NCI-H1105 (cell line): ENCODE measurements at places on chromosomes 2 and 18.
A peak's percentile ranks its signal among the peaks of the same experiment; 100 is the strongest.

GRCh38 chr18:58152216-58152615 is 108.2 kb downstream of the NEDD4L start:
- DNase-seq = no peak

DNA sequence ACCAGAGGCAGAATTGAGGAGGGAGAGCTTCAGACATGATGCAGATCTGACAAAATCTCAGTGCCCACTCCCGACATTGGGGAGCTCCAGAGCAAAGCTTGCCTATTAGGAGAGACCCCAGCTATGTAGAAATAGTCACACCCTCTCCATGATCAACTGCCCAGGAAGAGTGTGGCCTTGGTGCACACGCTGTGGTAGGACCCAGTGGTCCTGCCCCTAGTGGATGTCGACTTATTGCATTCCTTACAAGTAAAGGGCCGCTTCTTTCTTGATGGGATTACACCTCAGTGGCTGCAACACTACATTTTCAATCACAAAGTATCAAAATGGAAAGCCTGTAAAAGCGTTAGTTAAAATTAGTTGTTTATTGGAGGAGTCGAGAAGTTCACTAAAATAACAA is 64.2 kb downstream of the VRK2 start:
- DNase-seq = no peak

- peak; percentile 6 for DNase-seq
Measured at GRCh38 chr2:205198140-205198525, 484.2 kb upstream of the NRP2 start.

DNA sequence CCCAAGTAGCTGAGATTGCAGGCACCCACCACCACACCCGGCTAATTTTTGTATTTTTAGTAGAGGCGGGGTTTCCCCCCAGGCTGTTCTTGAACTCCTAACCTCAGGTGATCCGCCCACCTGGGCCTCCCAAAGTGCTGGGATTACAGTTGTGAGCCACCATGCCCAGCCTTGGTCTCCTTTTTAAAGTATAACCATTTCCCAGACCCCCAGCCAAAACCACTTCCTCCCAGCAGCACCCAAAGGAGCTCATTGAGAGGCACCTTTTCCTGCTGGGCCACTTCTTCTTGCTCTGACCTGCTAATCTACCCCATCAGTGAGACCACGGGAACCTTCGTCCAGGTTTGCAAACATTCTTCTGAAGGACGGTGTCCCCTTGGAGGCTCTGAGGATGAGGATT is 69.9 kb downstream of the INPP5D start:
- no peak for DNase-seq

GRCh38 chr2:238908960-238909951 is 61.4 kb downstream of the TWIST2 start:
- no peak for DNase-seq

DNA sequence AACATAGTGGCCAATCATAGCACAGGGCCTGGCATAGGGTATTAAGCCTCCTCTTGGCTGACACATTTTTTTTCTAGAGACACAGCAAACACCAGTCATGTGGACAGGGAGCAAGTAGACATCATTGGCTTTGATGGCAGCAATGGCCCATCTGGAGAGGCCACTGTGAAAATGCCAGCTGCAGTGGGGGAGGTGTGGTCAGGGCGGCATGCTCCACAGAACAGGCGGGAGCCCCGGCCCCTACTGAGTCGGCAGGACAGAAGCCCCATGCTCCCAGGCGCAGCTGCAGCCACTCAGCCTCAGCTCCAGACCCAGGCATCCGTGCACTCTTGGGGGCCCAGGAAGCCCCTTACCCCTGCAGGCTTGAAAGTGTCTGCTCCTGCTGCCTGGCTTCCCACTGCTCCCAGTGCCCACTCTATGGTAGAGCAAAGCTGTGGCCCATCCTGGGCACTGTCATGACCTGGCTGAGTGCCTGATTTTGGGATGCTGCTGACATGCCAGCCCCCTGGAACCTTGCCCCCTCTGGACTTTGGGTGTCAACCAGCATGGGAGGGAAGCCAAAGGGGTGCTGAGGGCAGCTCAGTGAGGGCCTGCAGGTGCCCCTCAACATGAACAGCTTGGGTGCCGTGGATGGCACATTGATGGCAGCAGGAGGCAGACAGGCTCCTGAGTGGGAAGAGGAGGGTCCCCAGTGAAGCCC is 23.3 kb upstream of the UBE2F start:
- DNase-seq = no peak

DNA sequence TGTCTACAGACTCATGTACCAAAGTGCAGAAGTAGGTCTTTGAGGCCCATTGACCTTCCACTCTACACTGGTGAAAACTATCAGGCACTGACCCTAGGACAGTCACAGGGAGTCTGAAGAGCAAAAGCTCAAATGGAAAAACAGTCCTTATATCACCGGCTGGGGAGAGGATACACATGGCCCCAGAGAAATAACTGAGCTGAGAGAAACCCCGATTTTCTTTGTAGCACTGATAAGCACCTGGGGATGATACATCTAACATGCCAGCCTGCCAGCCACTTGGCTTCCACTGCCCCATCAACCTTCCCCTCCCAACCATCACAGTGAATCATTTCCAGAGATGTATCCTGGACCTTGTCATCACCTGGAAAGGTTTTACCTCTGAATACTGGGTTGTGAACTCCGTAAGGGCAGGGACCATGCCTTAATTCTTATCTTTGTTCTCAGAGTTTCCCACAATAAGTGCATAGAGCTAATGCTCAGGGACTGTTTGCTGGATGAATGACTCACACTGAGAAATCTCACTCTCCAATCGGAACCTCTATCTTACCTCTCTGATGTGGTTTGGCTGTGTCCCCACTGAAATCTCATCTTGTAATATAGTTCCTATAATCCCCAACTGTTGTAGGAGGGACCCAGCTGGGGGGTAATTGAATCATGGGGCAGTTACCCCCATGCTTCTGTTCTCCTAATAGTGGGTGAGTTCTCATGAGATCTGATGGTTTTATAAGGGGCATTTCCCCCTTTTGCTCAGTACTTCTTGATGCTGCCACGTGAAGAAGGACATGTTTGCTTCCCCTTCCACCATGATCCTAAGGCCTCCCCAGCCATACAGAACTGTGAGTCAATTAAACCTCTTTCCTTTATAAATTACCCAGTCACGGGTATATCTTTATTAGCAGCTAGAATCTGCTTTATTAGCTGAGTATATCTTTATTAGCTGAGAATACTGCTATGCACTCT is 37.1 kb downstream of the EVA1A start:
- DNase-seq = no peak

GRCh38 chr2:216679658-216680024 is 15.7 kb downstream of the IGFBP5 start:
- DNase-seq = no peak

GRCh38 chr2:24883946-24884345 is 36.1 kb downstream of the ADCY3 start:
- no peak for DNase-seq
